GM12891 (cell line): ENCODE measurements at places on chromosomes 1 and 21.
A peak's percentile ranks its signal among the peaks of the same experiment; 100 is the strongest.

GRCh38 chr1:223702735-223703667 is 9.3 kb upstream of the CAPN2 start:
- DNase-seq = no peak

DNA sequence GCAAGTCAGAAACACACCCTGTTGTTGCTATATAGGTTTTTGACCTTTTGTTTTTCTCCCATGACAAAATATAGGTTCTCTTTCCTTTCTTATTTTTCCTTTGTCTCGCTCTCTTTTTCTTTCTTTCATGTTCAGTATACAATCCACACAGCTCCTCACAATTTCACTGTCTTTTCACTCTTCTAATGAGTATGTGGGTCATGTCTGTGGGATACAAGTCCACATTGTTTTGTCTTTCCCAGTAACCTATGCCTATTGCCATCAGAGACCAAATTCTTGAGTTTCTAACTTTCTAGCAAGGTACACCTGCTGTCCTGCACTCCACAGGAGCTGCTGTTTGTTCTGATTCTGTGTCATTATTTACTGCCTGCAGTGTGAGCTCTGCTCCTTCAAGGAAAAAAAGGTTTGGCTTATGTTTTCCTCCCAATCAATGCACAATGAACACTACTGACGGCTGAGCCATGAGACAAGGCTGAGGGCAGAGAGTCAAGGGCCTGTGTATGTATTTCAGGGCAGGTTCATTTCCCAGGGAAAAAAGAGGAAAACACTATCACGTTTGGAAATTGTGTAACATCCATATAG is 453.8 kb downstream of the NEGR1 start:
- no peak for DNase-seq

- no peak for DNase-seq
These were observed 69.2 kb upstream of the SSBP3 start for GRCh38 chr1:54475357-54475881.

DNA sequence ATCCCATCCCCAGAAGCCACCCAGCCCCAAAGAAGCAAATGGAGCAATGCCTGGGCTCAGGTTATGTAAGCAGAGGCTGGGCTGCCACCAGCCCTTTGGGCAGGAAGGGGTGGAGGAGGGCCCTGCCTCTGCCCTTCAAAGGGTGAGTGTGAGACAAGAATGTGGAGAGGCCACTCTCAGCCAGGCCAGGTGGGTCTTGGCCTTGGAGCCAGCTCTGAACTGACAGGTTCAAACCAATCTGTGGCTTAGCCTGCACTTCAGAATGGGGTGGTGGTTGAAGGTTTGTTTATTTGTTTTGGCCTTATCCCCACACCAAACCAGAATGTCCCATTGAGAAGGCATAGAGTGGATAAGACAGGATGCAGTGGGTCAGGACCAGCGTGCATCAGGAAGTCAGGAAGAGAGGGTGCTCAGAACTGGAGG is 29.8 kb downstream of the C1orf116 start:
- DNase-seq = no peak

GRCh38 chr1:179046808-179047635 is 21.3 kb downstream of the FAM20B start:
- DNase-seq = no peak

DNA sequence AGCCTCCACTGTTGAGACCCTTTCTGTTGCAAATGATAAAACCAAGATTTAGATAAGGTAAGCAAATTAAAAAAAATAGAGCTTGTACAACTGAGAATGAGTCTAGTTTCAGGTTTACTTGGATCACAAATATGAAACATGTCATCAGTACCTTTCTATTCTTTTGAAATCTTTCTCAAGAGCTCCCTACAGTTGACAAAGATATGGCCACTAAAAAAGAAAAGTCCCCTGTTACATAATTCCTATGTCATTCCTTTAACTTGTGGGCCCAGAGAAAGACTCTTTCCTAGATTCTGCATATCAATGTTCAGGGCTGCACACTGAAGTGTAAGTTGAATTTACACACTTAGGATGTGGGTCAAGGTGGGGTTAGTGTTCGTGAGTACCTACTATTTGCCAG is 168.1 kb downstream of the PLA2G4A start:
- DNase-seq = no peak

GRCh38 chr1:54968551-54968950 is 11.9 kb upstream of the TMEM61 start:
- DNase-seq = no peak

DNA sequence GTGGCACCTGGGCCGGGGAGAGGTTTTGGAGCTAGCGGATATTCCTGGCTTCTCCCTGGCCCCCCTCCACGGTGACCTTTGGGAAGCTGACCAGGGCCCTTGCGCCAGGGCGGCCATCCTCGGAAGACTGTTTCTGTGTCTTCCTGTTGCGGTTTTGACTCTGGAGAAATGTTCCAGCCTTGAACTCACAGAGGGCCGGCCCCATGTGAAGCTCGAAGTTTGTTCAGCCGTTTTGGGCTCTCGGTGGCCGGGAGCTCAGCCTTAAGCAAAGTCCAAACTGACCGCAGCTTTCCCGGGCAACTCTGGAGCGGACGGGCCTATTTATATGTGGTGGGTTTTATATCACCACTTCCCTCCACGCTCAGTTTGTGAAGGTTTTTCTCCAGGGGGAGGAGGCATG is 17.0 kb upstream of the WNT4 start:
- DNase-seq = no peak

- DNase-seq = no peak
These were observed 1.4 kb upstream of the IL24 start for GRCh38 chr1:206895837-206896242.

DNA sequence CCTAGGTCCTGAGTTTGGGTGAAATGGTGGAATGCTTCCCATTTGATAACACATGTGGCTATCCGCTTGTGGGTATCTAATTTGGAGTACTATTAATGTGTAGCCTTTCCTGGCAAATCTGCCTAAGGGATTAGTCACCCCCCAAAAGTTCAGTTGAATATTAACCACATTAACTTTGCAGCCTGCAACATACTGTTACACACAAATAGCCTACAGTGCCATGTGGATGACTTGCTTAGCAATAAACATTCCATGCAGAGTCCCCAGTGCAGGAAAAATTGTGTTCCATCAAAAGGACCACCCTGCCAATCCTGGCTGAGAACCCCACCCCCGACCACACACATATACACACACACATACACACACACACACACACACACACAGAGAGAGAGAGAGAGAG is 303.3 kb upstream of the ESRRG start:
- DNase-seq = no peak

GRCh38 chr1:213119794-213120193 is 68.8 kb downstream of the RPS6KC1 start:
- DNase-seq = no peak

DNA sequence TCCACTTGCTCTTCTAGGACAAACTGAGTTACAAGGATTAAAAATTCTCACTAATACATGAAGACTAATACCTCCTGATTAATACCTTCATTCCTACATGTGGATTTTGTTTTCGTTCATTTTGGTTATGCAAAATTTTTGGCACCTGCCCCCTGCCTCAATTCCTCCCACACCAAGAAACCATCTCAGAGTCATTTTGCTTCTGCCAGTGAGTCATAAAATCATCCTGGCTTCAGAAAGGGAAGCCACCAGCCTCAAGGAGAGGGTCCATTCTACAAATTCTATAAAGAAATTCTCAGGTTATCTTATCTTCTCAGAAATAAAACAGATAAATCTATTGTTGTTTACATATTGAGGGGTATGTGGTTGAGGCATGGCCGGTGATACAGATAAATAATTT is 103.2 kb upstream of the COA6 start:
- no peak for DNase-seq

- DNase-seq = peak; percentile 79
These were observed 6.1 kb upstream of the RNF223 start for GRCh38 chr1:1080122-1080757.

GRCh38 chr1:107691540-107691939 is 273.4 kb downstream of the VAV3 start:
- no peak for DNase-seq

- no peak for DNase-seq
These were observed 40.6 kb downstream of the SRRM1 start for GRCh38 chr1:24683713-24684162.

DNA sequence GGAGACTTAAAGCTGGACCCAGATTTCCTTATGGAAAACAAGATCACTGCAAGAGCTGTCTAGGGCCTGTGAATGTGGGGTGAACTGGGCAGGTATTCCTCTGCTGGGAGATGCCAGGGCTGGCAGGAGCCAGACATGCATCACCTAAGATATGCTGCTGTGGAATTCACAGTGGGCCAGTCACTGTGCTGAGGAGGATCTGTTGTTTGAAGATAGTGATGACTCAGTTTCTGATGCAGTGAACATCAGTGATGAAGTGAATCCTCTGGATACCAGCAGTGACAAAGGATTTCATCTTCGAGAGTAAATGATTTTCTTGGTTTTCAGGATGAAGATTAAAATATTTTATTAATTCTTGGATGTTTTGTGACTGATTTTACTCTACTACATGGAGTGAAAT is 29.9 kb upstream of the CAMSAP2 start:
- DNase-seq = no peak

- no peak for DNase-seq
These were observed 76.7 kb downstream of the SSBP3 start for GRCh38 chr1:54329312-54330003.

DNA sequence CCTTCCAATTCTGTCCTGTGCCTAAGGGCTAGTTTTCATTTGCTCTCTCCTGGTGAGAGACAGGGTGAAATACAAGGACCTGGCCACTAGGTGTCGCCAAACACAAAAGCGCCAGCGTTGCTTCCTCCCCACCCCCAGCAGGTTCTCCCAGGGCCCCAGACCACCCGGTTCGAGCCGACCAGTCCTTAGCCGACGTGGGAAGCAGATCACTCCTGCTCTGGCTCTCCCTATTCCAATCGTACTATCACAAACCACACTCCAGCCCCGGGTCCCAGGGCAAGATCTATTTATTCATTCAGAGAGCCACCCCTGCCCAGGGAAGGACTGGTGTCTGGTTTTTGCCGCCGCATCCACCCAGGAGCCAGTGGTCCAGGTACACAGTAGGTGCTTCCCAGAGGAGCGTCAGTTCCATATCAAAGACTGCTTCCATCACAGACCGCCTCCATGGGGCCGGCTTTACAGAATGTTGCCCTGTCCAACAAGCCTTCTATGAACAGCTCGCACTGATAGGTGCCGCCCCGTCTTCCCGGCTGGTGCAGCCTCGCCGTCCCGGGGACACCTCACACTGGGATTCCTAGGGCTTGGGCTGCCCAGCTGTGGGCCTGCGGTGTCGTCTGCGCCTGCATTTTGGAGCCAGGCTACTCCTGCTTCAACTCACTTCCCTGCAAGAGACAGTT is 35.0 kb downstream of the CTNNBIP1 start:
- DNase-seq = peak; percentile 97

DNA sequence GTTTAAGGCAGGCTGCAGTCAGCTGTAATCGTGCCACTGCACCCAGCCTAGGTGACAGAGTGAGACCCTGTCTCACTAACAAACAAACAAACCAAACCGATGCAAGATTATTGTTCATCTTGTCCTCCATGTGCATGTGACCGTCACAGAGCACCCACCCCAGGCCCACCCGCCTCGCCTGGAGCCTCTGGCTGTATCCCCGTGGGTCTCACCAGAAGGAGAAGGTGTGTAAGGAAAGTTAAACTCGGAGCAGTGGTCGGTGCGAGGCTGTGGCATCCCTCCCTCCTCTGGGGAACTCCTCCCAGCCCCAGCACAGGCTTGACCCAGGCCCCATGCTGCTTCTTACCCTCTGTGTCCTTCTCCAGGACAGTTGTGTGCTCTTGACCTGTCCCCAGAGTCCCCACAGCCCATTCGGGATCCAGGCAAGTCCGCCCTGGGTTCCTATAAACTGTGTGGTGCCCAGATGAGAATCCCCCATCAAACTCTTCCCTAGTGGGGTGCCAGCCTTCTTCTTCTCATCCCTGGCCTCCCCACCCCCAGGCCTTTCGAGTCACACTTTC is 318.4 kb downstream of the AJAP1 start:
- DNase-seq = no peak

DNA sequence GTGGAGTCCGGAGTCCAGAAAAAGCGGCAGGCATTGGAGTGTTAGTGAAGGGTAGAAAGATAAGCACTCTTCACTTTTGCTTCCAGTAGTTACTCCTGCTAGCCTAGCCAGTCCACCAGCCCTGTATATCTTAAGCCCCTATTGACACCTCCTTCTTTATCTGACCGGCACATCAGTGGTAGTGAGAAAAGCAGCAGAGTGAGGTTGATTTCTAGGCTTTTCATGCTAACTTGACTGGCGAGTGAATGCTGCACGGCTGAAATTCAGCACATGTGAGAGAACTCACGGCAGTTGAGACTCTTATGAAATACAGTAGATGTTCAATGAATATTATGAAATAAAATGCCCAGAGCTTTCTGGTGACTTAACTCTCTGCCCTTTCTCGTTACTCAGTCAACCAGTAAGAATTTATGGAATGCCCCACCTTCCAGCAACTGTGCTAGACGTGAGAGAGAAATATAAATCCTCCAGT is 128.2 kb downstream of the CACHD1 start:
- DNase-seq = no peak

- DNase-seq = no peak
These were observed 140.5 kb upstream of the MAP1LC3C start for GRCh38 chr1:242139442-242139841.

- no peak for DNase-seq
These were observed 8.4 kb upstream of the PEX19 start for GRCh38 chr1:160293020-160293968.

DNA sequence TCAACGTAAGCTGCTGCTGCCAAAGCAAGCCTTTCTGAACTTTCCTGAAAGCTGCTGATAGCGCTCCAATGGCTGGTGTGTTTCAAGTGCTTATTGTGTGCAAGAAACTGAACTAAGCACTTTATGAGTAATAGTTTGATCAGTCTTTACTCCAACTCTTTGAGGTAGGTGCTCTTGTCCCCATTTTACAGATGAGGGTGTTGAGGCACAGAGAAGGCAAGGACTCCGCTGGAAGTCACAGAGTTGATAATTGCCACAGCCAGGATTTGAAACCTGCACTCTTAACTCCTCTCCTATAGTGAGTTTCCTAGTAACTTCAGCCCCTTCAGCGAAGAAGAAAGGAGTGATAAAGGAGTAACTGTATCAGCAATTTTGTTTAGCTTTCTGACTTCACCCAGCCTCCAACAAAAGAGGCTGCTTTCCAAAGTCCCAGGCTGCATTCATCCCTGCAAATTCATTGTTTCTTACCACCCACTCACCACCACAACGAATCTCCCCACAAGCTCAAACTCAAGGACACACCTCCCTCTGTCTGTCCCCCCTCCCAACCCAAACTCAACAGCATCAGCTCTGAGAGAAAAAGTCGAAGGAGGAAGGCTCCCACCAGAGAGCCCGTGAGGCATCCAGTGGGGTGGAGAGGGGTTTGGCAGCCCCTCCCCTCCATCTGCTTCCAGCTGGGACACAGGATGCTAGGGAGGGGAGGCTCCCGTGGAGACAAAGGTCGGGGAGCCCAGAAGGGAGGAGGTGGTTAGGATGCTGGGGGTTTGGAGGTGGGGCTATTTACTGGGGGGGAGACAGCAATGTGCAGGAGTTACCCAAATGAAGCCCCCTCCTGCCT is 139.6 kb downstream of the NAV1 start:
- no peak for DNase-seq
